ENCODE measurements at places on chromosomes 16 and 17.

GRCh38 chr16:47072158-47072557 lies 71.6 kb downstream of the NETO2 start:
- DNase-seq = no peak

DNA sequence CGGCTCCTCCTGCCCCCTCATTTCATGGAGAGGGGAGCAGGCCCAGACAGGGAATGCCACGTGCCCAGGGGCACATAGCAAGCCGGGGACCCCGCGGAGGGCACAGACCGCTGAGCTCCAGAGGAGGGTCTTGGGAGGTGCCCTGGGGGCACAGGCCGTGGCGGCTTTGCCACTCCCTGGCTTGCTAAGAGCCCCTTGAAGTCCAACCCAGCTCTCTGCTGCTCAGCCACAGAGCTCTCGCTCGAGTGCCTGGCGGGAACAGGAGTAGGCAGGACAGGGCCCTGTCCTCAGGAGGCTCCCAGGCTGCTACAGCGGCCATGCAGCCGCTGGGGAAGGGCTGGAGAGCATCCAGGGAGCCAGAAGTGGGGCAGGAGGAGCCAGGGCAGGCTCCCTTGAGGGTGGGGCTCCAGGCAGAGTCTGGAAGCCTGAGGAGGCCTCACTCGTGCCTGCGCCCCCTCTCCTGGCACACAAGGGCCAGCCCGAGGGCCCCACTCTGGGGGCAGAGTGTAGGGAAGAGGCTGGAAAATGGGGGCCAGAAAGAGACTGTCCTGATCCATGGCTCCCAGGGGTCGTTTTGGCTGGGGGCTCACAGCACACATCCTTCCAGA lies 4.4 kb upstream of the RAB26 start:
- DNase-seq = no peak

- DNase-seq = no peak
These were observed 89.4 kb downstream of the CFDP1 start for GRCh38 chr16:75343941-75344340.

DNA sequence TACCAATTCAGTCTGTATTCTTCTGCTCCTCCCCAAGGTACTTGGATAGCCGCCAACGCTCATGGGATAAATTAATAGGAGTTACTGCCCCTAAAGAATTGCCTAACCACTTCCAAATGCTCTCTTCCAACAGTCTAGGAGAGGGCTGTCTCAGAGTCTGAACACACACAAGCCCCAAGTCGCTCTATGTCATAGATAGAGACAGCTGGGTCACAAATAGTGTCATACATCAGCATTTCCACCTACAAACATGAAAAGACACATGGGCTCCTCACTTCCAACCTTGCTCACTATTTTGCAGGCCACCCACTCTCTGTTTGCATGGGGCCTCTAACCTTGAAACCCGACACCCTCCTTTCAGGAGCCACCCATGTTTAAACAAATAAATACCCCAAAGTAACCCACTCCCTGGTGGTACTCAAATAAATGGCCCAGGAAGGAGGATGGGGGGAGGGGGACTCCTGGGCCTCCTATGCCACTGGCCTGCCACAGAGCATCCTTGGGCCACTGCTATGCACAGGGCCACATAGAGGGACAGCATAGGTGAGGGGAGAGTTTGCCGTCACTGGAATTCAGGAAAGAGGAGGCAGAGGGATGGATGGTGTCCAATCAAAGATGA lies 265.9 kb downstream of the SOX9 start:
- DNase-seq = no peak

- no peak for DNase-seq
These were observed 10.6 kb downstream of the MSI2 start for GRCh38 chr17:57266902-57267311.

- DNase-seq = no peak
These were observed 148.2 kb downstream of the C16orf78 start for GRCh38 chr16:49521734-49522325.

DNA sequence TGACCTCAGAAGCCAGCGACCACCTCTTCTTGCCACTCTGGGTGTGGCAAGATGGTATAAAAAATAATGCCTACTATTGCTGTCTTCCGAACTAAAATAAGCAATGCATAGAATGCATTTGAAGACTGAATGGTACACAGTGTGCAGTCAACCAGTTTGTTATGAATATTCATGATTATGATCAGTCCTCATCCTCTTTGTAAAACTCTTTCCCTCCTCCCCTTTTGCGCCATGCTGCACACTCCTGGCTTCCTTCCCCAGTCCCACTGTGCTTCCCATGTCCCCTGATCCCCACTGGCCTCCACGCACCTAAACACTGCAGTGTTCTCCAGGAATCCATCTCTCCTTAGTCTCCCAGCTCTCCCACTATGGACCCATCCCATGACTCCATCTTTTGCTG lies 348.0 kb downstream of the SOX9 start:
- DNase-seq = no peak

DNA sequence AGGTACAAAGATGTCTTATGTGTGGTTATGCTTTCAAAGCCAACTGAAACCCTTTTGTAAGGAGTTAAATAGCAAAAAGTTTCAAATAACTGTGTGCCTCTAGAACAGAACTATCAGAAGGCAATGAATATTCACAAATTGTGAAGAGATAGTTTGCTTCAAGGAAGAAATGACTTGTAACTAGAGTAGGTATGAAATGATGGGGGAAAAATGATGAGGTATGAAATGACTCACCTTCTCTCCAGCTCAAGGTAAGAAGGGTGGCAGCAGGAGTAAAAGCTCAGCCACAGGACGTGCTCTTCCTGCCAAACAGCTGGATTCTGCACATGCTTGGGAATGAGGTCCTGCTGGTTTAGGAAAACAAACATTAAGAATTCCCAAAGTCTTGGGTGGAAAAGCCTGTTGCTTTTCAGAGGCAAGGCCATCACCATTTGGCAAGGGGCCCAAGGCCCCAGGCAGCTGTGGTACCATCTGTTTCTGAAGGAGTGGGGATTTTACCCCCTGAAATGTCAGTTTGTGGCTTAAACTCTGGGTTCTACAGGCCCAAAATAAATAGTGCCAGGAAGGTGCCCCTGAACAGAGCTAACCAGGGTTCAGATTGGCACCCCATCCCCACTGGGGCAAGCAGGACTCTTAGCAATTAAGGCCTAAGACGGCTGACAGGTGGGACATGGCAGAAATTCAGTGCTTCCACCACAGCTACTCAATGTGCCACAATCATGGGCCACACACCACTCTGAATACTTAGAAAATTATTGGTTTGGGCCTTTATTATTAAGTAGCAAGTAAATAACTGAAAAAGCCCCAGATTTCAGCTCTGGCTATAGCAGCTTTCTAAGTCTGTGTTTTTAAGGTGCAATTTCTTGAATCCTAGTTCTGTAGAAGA lies 13.3 kb downstream of the HERPUD1 start:
- no peak for DNase-seq

DNA sequence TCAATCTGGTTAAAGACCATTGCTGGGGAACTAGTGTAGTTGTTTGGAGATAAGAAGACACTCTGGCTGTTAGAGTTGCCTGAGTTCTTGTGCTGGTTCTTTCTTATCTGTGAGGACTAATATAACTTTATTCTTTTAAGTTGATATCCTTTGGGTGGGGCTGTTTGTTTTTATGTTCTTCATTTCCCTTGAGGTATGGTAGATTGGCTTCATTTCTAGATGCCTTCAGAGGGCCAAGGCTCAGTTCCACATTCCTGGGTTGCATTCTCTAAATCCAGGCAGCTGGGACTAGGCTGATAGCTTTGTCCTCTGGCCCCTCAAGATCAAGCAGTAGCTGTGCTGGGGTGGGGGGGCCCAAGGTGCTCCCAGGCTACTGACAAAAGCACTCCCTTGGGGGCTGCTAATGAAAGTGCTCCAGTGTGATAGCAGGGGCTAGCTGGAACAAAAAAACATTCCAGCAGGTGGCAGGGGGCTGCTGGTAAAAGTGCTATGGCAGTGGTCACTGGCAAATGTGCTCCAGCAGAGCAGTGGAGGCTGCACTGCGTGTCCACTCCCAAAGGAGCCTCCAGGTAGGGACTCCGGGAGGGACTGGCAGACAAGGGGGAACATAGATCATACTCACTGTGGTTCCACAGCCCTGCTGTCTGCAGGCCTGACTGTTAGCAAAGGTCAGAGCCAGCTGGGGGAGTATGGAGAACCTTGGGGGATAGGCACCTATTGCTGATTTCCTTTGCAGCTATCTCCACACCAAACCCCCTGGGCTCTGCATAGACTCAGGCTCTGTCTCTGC lies 45.9 kb upstream of the KCNJ16 start:
- no peak for DNase-seq

- no peak for DNase-seq
These were observed 12.0 kb downstream of the USP7 start for GRCh38 chr16:8951447-8952280.

DNA sequence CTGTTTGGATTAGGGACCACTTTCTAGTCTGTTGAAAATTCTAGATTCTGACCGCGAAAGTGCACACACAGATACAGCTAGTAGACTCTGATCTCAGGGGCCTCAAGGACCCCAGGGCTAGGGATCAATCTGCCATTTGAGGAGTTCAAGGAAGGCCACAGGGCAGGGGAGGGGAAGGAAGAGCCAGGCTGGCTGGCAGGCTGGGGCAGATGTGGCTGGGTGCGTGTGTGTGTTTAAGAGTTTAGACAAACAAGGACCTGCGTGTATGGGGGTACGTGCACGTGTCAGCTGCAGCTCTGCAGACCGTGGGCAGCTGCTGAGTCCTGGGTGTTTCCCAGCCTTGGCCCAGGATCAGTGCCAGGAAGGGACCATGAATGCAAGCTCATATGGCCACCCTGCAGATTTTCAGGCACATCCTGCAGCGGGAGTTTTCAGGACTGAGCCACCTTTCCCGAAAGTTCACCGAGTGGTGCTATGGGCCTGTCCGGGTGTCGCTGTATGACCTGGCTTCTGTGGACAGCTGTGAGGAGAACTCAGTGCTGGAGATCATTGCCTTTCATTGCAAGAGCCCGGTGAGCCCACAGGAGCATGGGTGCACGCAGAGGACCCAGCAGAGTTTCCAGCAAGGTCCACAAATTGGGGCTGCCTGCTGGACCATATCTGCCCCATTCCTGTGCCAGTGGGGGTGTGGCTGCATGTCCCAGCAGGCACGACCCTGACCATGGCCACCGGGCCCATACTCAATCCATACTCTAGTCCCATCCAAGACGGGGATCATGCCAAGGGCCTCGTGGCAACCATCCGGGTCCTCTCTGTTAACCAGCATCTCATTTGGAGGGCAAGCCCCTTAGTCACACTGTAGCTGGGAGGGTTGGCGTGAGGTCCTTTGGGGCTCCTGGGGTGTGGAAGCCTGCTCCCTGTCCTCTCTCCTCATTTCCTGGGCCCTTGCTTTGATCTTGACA lies 10.6 kb downstream of the TRPV2 start:
- DNase-seq = no peak

- no peak for DNase-seq
These were observed 137.0 kb downstream of the KATNIP start for GRCh38 chr16:27686926-27687325.

GRCh38 chr17:51133365-51133764 lies 12.7 kb upstream of the SPAG9 start:
- DNase-seq = no peak

GRCh38 chr17:20116683-20117309 lies 107.6 kb downstream of the SPECC1 start:
- no peak for DNase-seq

DNA sequence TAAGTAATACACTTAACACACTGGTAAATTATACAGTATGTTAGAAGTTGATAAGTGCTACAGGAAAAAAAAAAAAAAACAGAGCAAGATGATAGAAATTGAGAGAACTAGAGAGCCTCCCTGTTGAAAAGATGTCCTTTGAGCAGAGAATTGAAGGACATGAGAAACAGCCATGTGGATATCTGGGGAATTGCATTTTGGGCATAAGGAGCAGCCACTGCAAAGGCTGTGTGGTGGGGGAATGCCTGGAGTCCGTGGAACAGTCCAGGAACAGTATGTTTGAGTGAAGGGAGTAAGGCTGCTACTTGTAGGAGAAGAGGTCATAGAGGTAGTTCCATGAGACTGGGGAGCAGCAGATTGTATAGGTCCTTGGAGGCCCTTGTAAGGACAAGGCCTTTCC lies 178.4 kb downstream of the FTO start:
- DNase-seq = no peak

- no peak for DNase-seq
These were observed 173.0 kb downstream of the KATNIP start for GRCh38 chr16:27722892-27723450.

- no peak for DNase-seq
These were observed 52.5 kb downstream of the TEKT5 start for GRCh38 chr16:10641953-10642949.

- peak; percentile 88 for DNase-seq
These were observed 9.5 kb upstream of the ARL4D start for GRCh38 chr17:43389046-43389947.

GRCh38 chr17:69733171-69734012 lies 318.9 kb downstream of the MAP2K6 start:
- DNase-seq = peak; percentile 72

GRCh38 chr16:86747761-86748160 lies 169.4 kb downstream of the FOXL1 start:
- DNase-seq = no peak

GRCh38 chr17:81888988-81889595 lies 2.3 kb downstream of the ALYREF start:
- no peak for DNase-seq

- no peak for DNase-seq
These were observed 216.7 kb upstream of the MPHOSPH6 start for GRCh38 chr16:82386761-82387160.

Measured in right forelimb (tissue), 1 donor.